ENCODE measurements at places on chromosomes 2 and 18.

DNA sequence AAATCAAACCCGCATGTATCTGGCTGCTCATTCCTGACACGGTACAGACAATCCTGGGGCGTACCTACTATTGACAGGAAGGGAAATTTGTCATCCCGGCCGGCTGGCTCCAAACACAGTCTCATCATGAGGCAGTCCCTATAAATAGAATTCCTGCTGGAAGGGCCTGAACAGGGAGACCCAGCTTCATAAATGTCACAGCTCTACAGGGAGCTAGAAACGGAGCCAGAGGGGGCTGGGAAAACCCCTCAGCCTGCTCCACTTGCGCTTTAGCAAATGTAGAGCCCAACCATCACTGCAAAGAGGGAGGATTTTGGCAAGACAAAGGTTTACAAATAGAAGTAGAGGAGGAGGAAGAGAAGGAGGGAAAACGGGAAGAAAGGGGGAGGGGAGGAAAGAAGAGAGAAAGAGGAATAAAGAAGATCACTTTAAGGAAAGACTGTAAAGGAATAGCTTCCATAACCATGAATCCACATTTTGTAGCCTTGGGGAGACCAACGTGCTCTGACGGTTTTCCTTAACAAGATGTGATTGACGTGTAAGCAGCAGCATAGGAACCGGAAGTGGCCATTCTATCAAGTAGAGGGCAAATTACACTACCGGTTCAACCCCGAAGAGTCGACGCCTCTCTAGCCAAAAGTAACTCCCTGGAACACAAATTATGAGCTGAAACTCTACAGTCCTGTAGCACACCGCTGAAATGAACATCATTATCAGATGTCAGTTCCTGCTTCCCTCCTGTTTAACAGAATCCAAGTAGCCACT is 56.8 kb upstream of the TTN start:
- DNase-seq = no peak

DNA sequence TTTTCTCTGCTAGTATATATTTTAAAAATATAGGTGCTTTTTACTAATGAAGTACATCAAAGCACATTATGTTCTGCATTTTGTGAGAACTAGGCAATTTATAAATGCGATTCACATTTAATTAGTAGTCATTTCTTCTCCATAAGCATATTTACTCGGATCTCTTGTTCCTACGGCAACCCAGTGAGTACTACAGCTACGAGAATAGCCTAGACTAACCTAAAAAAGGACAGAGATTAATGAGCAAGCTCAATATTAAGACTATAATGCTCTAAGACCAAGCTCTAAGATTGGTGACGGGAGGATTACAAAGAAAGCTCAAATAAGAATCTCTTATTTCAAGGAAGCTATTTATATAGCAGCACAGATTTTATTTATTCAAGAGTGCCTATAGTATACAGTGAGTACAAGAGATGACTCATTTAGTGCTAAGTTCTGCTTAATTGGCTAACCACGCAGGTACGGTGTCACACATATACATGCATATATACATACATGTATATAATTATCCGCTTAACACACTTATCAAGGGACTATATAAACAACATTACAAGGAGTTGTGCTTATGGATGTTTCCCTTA is 364.7 kb downstream of the GPD2 start:
- DNase-seq = no peak

- no peak for DNase-seq
Measured at GRCh38 chr2:109033171-109033570, 44.2 kb upstream of the EDAR start.

DNA sequence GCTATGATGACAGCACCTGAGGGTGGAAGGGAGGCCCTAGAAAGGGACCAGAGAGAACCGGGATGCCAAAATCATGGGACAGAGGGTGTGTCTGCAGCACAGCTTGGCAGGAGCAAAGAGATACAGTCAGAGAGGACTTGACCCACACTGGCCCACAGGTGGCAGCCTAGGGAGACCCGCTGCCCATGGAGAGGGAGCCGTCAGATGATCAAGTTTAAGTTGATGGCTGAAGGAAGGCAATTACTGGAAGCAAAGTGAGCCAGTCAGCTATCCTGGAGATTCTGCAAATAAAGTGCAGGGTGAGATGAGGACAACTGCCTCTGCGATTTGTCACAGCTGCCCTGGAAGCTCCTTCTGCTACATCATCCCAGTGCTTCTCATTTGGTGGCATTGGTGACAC is 74.0 kb downstream of the CMPK2 start:
- no peak for DNase-seq

GRCh38 chr2:232333361-232334135 is 45.0 kb upstream of the ALPP start:
- no peak for DNase-seq

GRCh38 chr18:66393463-66393862 is 210.4 kb downstream of the CDH19 start:
- no peak for DNase-seq

- DNase-seq = peak; percentile 60
Measured at GRCh38 chr2:100214265-100214971, 72.0 kb upstream of the AFF3 start.

DNA sequence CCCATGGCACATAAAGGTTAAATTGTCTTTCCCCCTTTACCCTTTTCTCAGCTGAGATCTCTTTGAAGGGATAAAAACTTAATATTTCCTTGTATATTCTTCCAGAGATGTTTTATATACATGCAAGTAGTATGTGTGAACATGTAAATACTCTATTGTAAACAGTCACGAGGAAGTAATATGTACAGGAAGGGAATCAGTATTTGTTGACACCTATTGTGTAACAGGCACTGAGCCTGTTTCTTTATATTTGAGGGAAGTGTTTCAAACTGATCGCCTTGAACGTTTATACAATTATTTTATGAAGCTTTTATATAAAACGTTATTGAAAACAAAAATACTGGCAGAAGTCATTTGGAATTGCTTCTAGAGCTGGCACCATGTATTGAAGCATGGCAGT is 13.2 kb downstream of the RALBP1 start:
- no peak for DNase-seq

GRCh38 chr2:224969633-224970260 is 72.5 kb downstream of the DOCK10 start:
- no peak for DNase-seq

DNA sequence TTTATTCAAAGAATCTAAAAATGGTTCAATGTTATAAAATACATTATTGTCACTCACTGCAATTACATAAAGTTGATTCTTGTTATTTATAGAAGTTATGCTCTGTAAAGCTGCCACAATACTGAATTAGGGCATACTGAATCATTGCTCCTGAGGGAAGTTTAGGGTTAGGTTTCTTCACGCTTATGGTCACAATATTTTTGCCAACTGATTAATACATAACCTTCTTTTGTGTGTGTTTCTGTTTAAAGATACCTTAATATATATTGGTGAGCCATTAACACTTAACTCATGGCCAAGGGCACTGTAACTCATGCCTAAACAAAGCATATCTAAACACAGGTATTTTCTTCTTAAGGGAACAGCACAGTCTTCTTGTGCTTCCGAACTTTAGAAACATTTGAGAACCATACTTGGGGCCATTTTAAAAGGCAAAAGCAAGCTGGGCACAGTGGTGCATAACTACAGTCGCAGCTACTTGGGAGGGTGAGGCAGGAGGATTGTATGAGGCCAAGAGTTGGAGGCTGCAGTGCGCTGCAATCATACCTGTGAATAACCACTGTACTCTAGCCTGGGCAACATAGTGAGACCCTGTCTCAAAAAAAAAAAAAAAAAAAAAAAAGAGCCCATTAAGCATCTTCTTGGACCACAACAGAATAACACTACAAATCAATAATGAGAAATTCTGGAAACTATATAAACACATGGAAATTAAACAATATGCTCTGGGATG is 15.6 kb downstream of the DARS1 start:
- DNase-seq = no peak
